Tibial artery (tissue), 4 donors: ENCODE measurements at places on chromosomes 4 and X.
A peak's percentile ranks its signal among the peaks of the same experiment; 100 is the strongest.

- no peak for DNase-seq
Measured at GRCh38 chrX:21657318-21658151, 595 bp downstream of the KLHL34 start.

DNA sequence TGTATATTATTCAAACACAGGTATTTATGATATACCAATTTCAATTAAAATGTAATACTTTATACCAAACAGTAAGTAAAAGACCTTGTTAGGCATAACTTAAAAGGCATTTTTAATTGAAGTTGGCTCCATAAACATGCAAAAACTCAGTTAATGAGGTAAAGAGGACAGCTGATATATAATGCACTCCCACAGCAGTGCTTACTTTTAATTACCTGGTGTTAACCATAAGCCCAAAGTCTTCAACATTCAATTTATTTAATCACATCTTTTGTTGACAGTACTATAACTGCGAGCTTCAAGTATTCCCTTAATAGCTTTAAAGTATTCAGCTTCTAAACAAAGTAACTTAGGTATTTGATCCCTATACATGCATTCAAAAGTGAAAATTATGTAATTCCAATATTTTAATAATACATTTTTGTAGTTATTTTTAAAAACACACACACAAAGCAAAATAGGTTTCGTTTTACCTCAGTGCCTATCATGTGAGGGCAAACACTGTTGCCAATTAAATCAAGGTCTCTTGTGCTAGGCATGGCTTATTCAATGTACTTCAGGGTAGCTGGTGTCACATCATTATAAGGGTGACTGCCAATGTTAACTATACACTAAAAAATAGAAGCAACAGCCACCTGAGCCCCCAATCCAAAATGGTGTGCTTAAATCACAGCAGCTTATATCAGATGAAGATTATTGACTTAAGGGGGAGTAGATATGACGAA lies 197.1 kb downstream of the LRBA start:
- DNase-seq: no peak

DNA sequence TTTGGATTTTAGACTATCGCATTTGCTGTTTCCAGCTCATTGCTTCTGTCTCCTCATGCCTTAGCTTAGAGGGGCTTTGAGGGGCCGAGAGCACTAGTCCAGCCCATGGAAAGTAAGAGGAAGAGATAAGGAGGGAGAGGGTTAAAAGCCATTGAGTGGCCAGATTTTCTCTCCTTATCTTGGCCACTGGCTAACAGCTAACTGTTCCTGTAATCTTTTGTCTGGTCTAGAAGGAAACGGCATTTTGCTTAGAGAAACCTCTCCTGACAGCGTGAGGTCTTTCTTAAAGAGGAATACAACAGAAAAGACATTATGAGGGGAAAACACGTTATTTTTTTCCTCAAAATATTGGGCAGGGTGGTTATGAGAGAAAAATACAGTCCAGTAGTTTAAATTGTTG lies 7.9 kb downstream of the GPR101 start:
- no peak for DNase-seq

DNA sequence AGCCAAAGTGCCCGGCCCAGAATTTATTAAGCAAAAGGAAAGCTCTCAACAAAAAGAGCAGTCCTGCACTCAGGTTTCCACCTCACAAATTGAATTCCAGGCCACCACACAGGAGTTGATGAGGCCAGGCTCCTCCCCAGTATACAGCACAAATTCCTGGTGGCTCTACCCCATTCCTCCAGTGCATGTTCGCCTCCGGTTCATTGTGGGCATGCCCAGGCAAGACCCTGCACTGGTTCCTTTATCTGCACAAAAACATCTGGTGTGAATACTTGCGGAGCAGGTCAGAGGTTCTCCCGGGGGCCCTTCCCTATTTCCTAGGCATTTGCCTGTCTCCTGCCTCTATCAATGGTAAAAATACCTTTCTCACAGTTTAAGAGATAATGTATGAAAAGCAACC lies 195.2 kb upstream of the ANXA10 start:
- DNase-seq: no peak

GRCh38 chr4:177555007-177555574 lies 112.9 kb upstream of the AGA start:
- DNase-seq: no peak

GRCh38 chr4:602559-602942 lies 22.8 kb upstream of the PDE6B start:
- no peak for DNase-seq

DNA sequence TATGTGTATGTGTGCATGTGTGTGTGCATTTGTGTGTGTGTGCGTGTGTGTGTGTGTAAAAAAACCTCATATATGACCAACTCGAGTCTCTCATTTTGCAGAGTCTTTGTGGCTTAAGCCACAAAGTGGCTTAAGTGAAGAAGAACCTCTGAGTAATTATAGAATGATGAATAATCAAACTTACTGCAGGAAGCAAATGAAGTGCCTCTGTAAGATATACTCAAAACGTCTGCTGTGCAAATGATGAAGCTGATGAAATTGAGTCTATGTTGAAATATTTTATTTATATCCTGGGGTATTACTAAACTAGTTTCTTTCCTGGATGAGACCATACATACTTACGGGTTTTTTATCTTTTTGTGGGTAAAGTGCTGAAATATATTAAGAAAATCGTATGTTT lies 1198.7 kb downstream of the PCDH7 start:
- DNase-seq: no peak

GRCh38 chr4:184434501-184435066 lies 39.8 kb downstream of the IRF2 start:
- DNase-seq: no peak

- no peak for DNase-seq
Measured at GRCh38 chr4:108031427-108032083, 41.9 kb downstream of the HADH start.

DNA sequence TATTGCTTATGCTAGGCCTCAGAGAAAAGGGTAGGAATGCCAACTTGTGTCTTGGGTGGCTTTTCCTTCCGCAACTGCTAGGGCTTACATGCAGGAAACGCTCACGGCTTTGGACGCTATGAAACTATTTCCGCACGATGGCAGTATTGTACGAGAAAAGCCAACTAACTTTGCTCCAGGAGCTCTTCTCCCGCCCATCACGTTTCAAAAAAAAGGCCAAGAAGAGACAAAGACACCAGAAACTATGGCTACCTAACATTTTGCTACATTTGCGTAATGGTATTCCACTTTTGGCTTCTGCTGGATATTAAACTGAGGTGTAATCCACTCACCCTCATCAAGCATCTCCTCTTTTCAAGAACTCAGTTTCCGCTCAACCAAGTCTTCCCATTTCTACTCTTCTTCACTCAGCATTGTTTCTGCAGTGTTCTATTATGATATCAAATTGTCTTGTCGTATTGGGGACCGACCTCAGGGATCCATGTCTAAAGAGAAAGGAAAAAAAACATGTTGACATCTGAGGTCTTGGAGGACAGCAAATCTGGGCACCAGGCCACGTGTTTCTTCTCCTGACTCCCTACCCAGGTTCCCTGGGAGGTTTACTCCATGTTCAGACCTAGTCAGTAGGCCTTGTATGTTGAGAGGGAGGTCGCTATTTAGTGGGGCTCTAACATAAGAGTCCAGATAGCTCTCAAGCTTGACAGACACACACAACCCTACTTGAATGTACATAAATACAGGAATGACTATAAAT lies 239.4 kb upstream of the STK26 start:
- no peak for DNase-seq

- DNase-seq: no peak
Measured at GRCh38 chr4:111475001-111475400, 670.3 kb upstream of the FAM241A start.

GRCh38 chr4:8410641-8411271 lies 29.8 kb downstream of the ACOX3 start:
- peak; percentile 52 for DNase-seq

- no peak for DNase-seq
Measured at GRCh38 chr4:71163317-71163716, 169.9 kb downstream of the DCK start.

DNA sequence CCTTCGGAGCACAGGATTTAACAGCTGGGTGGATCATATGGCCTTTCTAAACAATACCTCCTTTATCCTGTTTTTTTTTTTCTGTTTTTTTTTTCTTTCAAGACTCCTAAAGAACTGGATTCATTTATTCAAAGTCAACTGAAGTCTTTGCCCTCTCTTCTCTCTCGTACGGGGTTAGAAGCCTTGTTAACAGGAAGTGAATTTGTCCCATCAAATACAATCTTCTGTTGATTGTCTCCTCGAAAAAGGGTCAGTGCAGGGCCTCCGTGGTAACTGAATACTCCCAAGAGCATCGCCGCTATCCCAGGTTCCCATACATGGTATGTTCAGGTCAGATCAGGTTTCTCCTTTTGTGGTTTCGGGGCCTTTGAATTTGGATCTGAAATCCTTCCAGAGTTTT lies 1.8 kb upstream of the TMEM128 start:
- DNase-seq: no peak

GRCh38 chrX:39174772-39175417 lies 373.6 kb downstream of the MID1IP1 start:
- DNase-seq: no peak
